ENCODE measurements at places on chromosomes 3 and 15.

- DNase-seq, result no peak
These were observed 8.5 kb downstream of the KLHL18 start for GRCh38 chr3:47291158-47291753.

GRCh38 chr3:185813691-185814215, 11.1 kb downstream of the IGF2BP2 start:
- no peak for DNase-seq

DNA sequence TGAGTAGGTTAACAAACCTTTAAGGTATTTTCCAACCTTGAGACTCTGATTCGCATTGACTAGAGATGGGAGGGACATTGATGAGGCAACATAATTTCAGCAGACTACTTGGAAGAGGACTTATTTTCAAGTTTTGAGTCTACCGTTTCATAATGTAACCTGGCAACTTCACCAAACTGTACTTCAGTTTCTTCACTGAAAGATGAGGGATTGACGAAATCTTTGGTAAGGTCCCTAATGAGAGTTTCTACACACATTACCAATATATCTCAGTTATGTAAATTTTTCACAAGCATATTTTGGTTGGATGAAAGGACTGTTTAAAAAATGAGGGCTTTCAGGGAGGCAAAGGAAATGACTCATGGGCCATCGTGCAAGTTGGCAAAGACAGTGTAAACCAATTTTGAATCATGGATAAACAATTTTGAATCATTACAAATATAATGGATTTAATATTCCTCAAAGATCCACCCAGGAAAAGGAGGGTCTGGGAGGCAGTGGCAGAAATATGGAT, 28.7 kb upstream of the SEMA6D start:
- DNase-seq, result no peak

GRCh38 chr15:91032919-91033803, 10.8 kb upstream of the VPS33B start:
- no peak for DNase-seq

DNA sequence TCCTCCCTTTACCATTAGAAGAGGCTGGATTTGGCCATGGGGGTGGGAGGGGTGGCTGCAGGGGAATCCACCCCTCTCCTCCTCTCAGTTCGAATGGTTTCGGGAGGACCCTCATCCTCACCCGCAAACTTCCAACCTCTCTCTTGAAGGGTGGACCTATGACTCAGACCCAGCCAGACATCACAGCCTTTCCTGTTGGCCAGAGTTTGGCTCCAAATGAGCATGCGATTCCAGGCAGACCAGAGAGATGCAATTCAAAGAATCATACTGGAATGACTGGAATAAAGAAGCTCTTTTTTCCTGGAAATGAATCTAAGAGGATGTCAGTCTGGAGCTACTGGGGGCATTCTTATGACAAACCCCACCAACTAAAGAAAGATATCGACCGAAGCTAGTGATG, 516.7 kb upstream of the MDFIC2 start:
- no peak for DNase-seq

GRCh38 chr3:53420831-53421230, 73.5 kb upstream of the DCP1A start:
- no peak for DNase-seq

DNA sequence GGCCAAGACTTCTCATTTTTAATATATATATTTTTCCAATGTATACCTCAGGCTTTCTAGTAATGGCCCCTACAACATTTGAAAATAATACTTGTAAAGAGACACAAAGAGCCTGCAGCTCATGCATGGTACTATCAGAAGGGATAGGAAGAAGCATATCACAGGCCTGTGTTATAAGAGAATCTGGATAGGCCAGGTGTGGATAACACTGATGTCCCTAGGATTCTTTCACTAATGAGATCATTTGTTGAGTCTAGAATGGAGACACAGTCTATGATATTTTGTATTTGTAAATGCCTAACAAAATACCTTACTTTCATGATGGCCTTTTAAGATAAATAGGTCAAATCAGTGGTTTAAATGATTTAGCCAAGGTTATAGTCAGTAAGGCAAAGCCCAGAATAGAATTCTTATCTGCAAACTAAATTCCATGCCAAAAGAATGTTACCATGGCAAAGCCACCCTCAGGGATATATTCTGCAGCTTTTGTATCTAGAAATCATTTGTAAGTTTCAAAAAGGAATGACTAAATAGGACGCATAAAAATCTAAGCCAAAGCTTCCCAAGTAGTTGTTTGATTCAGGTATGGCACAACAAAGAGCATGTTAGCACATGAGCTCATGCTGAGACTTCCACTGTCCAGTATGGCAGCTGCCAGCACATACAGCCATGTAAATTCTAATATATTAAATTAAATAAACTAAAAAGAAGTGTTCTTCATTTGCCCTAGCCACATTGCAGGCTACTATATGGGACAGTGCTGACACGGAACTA, 10.0 kb downstream of the DCP1A start:
- no peak for DNase-seq

- no peak for DNase-seq
These were observed 338.2 kb upstream of the ATP10A start for GRCh38 chr15:26201177-26201858.

DNA sequence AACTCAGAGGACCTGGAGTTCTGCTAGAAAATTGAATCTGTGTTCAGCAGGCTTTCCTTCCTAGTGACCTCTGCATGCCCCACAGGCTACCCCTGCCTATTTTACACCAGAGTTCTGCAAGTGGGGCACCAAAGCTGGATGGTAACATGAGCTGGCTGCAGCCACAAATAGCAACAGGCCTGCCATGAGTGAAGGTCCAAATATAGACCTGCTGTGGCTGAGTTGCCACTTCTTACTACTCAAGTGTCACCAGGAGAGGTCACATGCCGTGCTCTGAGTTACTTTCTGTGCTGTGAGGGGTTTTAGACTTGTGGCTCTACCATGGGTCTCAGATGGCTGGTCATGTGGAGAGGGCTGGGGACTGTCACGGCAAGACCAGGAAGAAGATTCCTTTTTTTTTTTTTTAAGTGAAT, at the start of gene FSD2:
FSD2 (minus strand) TSS at position 76 of the 413 bp plus-strand sequence. CDS start 18,679 bp downstream, outside the sequence.
- DNase-seq, result no peak

- no peak for DNase-seq
These were observed 1021.0 kb downstream of the MCTP2 start for GRCh38 chr15:95252404-95252803.

DNA sequence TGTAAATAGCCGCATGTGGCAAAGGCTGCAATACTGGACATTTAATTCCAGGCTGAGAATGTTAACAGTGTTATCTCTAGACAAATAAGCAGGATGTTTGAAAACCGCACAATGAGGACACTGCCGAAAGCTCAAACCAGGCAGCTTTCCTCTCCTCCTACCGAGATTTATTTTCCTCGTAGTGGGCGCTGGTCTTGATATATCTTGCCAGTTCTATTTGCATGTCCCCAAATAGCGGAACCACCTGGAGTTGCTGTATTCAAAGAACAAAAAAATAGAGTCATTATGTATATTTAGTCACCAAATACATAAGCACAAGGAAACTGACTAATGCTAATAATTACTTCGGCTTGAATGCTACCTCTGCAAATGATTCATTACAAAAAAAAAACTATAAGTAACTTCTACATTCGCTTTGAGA, 46.5 kb downstream of the CYFIP1 start:
- DNase-seq, result no peak

- no peak for DNase-seq
These were observed 4.5 kb downstream of the NDUFB5 start for GRCh38 chr3:179608931-179609720.
